SJSA1 (cell line): ENCODE measurements at places on chromosomes 3 and 15. TPM values are rescaled to one million over a fixed set of nuclear protein-coding genes. Genes with fewer than 3 reads are reported as not detected.

Gene SPATA12
- not detected in 2 replicates for total RNA-seq

Gene LYZL4
- not detected in 2 replicates for total RNA-seq

Gene CYP11A1
- 1.3 and 2.2 TPM in 2 replicates for total RNA-seq

Gene FAM174B
- 0.05 TPM in 1 of 2 replicates, not detected in the other for total RNA-seq

Gene ADAMTS9
- total RNA-seq: 4.0 and 5.6 TPM in 2 replicates

Gene ROBO1
- 25.4 and 38.9 TPM in 2 replicates for total RNA-seq

Gene SLC24A5
- total RNA-seq: not detected in 2 replicates

Gene OR5H14
- total RNA-seq: not detected in 2 replicates

Gene VEPH1
- total RNA-seq: 1.7 and 14.3 TPM in 2 replicates

Gene ZXDC
- 7.0 and 14.0 TPM in 2 replicates for total RNA-seq

Gene CHRNA3
- not detected in 2 replicates for total RNA-seq

Gene TRPM1
- total RNA-seq: 0.08 TPM in 1 of 2 replicates, not detected in the other

Gene TUSC7
- total RNA-seq: not detected in 2 replicates

Gene GOLGA8T
- 0.32 TPM in 1 of 2 replicates, not detected in the other for total RNA-seq

Gene HGD
- not detected in 2 replicates for total RNA-seq

Gene FOXB1
- total RNA-seq: not detected in 2 replicates

Gene CHRNA7
- total RNA-seq: 0.08 and 0.09 TPM in 2 replicates

Gene FAN1
- 10.1 and 10.9 TPM in 2 replicates for total RNA-seq

Gene ATP2B2
- not detected in 2 replicates for total RNA-seq

Gene NUDT16
- 5.8 and 9.0 TPM in 2 replicates for total RNA-seq

Gene ERICH6
- not detected in 2 replicates for total RNA-seq

Gene VIPR1
- not detected in 2 replicates for total RNA-seq

Gene ZNF385D
- not detected in 2 replicates for total RNA-seq

Gene ACTRT3
- 2.2 and 2.4 TPM in 2 replicates for total RNA-seq

Gene OXTR
- total RNA-seq: 4.4 and 5.3 TPM in 2 replicates

Gene C3orf20
- total RNA-seq: not detected in 2 replicates

Gene PRSS50
- total RNA-seq: not detected in 2 replicates

Gene FGF12
- not detected in 2 replicates for total RNA-seq

Gene CCNB2
- total RNA-seq: 83.8 and 127 TPM in 2 replicates

Gene GOLGA6L4
- 0.16 and 2.1 TPM in 2 replicates for total RNA-seq

Gene SERINC4
- total RNA-seq: not detected in 2 replicates

Gene THAP10
- total RNA-seq: 3.9 and 10.7 TPM in 2 replicates

Gene FBXO40
- not detected in 2 replicates for total RNA-seq

Gene KLHL40
- total RNA-seq: not detected in 2 replicates

Gene DZIP1L
- total RNA-seq: 18.1 and 24.0 TPM in 2 replicates

Gene CISH
- 0.92 TPM in 1 of 2 replicates, not detected in the other for total RNA-seq

Gene TP63
- not detected in 2 replicates for total RNA-seq

Gene AGBL1
- total RNA-seq: not detected in 2 replicates

Gene AVEN
- 62.7 and 77.4 TPM in 2 replicates for total RNA-seq

Gene CRYGS
- 0.63 and 0.81 TPM in 2 replicates for total RNA-seq

Gene GASK1A
- total RNA-seq: not detected in 2 replicates

Gene SNAP23
- 88.9 and 163 TPM in 2 replicates for total RNA-seq

Gene SLC22A14
- not detected in 2 replicates for total RNA-seq

Gene ZKSCAN7
- 4.1 and 4.4 TPM in 2 replicates for total RNA-seq

Gene UBXN7
- 9.2 and 11.2 TPM in 2 replicates for total RNA-seq

Gene SETMAR
- 4.1 and 6.0 TPM in 2 replicates for total RNA-seq

Gene AADAC
- total RNA-seq: 0.34 TPM in 2 replicates

Gene GOLGA6B
- total RNA-seq: not detected in 2 replicates

Gene CKMT1A
- not detected in 2 replicates for total RNA-seq

Gene AP4E1
- total RNA-seq: 17.9 and 20.3 TPM in 2 replicates
